Right forelimb (tissue), 1 donor: ENCODE measurements at places on chromosomes 3 and 15.

DNA sequence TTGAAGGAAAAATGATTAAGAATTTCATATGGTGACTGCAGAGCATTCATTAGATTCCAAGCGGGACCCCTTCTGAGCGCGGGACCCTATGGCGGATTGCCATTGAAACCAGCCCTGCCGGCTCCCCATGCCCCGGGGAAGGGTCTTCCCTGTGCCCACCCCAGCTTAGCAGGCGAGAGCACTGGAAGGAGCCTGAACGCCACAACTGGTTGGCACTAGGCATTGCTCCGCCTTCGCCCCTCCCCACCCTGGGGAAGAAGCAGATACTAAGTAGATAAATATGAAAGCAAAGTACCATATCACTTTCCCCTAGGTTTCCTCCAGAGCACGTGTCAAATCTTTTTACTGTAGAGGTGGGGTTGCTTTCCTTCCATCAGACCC is 70.7 kb downstream of the CYP19A1 start:
- no peak for DNase-seq

DNA sequence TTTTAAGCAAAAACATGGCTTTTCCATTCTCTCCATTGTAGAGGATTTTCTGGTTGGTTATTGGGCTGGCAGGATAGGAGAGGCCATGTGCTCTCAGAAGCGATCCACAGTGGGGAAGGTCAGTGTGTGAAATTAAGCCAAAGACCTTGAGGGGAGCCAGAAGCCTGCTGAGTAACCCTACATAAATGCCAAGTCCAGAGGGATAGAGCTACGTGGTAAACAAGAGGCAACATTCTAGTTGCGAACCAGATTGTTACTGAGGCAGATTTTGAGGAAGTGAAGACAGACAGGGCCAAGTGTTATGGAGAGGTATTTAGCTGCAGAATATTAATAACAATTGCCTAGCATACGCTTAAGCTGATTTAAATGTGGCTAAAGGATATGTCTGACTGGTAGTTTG is 592.8 kb upstream of the GBE1 start:
- DNase-seq: no peak

DNA sequence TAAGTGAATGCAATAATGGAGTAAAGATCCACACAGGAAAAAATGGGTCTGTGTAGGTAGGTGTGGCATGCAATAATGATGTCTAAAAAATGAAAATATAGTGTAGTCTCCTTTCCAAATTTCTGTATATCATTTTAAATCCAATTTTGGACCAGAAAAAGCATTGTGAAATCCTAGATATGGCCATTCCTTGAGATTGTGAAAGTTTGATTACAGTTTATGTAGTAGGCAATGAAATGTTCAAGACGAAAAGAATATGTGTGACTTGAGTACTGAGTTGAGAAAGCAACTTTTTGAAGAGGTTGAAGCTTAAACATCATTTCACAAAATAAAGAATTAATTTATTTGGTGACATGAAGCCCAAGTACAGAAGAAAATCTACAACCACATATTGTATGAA is 698.7 kb downstream of the EPHA3 start:
- DNase-seq: no peak

DNA sequence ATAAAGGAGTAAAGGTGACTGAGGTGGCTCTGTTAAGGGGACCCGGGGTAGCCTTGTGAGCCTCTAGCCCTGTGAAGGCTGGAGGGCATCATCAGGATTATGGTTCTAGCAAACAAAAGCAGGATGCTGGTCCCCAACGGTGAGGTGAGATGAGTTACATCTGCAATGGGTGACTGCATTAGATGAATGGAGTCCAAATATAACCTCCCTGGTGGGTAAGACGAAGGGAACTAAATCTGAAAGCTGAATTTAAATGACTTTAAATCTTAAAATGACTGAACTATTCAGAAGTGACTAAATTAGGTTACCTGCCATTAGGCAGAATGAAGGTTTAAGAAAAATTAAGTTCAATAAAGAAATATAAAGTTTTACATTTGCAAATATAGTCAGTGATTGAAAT is 4.6 kb upstream of the HLTF start:
- no peak for DNase-seq

DNA sequence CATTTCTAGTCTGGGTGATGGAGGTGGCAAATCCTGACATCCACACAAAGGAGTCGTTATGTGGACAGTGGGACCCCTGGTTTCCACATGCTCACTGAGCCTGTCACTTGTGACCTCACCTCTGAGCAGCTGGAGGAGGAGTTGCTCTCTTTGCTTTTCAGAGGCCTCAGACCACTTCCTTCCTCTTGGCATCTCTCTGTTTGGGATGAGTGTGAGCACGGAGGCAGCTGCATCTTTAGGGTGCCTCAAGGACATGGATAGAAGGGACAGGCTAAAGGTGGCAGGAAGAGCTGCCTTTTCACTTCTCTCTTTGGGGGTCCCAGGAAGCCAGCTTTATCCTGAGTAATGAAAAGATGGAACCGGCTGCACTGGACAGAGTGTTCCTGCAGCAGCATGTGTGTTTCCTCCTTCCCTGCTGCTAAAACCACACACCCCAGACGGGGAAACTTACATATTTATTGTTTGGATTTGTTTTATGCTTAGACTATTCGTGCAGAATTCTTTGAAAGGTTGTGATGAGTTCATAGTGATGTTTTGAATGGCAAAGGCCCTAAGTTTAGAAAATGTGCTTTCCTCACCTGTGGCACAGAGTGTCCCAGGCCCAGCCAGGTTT is 31.8 kb downstream of the GPR171 start:
- DNase-seq: no peak

DNA sequence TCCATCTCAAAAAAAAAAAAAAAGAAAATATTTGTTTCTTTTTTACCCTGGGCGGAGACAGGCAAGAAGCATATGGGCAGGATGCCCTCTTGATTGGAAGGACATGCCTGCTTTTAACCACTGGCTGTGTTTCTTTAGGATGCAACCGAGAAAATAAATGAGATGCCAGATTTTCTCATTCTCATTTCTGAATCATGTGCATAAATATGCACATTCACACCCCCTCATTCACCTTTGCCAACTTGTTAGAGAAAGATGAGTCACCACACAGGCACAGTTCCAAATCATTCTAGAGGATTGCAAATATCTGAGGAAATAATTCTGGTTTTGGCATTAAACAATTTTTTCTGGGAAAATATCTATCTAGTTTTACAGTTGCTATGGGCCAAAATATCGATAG is 3.3 kb downstream of the LIPH start:
- no peak for DNase-seq

GRCh38 chr3:151213881-151214280 is 10.9 kb upstream of the GPR171 start:
- no peak for DNase-seq

DNA sequence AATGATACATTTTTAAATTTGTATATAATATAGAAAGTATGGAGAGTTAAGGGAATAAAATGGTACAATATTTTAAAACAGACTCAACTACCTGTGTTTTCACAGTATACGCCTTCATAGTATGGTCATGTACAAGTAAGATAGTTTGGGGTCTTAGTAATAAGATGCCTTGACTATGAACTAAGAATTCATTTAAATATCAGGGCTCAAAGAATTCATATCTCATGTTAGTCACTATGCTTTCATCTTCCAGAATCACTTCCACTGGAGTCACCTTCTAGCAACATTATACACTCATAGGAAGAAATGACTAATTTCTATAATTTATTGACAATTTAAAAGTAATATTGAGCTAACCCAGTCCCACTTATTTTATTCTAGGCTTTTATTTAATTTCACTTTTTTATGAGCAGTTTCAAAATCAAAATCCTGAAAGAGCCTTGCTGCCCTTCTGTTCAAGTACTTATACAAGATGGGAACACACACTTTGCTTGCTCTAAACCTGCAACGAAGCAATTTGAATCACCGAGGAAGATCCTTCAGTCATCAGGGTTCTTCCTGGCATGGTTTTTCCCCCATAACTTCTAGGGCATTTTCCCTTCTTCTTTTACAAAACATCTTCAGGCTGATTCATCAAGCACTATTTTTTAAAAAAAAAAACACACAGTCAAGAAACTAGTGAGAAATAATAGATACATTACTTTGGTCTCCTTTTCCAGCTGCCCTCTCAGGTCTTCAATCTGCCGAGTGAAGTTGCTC is 94.1 kb downstream of the MYH15 start:
- no peak for DNase-seq

DNA sequence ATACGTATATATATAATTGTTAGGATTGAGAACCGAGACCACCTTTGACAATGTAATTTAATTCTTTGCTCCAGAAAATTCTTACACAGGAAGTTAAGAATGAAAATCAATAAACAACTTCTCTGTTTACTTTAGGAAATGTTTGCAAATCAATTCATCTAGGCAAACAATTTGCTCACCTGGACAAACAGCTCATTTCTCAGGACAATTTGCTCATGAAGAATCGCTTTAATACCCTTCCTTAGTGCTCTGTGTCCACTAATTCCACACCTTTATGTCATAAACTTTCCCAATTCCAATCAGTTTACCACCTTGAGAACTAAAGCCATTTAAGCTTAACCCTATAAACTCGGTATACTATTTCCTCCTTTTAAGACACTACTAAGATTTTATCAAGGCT is 292.2 kb downstream of the BCHE start:
- no peak for DNase-seq

DNA sequence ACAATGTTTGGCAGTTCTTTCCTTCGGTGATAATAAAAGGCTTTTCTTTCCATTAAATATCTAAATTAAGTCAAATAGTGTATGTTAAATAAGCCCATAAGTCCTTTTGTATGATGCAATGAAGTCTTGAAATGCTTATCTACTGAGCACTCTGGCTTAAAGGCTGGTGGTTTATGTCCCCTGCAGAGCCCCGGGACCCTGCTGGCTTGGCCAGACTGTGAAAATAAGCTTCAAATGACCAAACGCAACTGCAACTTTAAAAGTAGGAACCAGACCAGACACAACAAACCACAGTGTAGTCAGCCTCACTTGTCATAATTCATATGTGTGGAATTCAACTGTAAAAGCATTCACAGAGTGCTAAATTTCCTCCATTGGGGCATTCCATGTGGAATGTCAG is 72.5 kb downstream of the FOXP1 start:
- no peak for DNase-seq

- no peak for DNase-seq
Measured at GRCh38 chr15:65939901-65940617, 70.8 kb downstream of the RAB11A start.

DNA sequence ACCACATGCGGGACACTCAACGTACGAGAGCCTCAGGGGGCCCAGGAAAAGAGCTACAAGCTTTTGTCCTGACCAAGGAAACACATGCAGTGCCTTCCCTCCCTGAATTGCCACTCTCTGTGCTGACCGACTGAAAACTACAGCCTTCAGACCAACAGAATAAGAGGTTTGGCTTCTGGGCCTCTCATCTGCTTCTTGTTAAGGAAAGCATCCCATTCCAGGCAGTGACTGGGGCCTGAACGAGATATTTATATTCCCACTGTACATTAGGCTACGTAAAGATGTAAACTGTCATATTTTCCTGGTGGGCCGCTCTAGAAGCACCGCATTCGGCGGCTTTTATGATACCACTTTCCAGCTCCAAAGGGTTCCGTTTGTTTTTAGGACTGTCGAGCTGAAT is 208.9 kb upstream of the TPM1 start:
- DNase-seq: peak; percentile 66

GRCh38 chr3:41094351-41094750 is 105.0 kb upstream of the CTNNB1 start:
- no peak for DNase-seq

DNA sequence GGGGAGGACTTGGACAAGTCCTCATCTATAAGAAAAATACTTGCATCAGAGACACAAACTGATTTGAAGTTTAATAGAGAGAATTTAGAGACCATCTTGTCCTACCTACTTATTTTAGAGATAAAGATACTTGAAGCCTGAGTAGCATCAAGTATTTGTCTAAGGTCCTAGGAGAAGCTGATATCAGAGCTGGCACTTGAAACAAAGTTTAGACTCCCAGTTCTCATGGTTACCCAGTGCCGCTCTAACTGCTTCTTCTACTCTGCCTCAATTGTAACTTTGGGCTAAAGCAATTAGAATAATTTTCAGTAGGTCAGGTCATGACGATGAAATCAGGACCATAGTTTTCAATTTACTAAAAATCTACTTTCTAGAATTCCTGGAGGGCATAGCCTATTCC is 123.9 kb upstream of the CADPS start:
- DNase-seq: no peak

DNA sequence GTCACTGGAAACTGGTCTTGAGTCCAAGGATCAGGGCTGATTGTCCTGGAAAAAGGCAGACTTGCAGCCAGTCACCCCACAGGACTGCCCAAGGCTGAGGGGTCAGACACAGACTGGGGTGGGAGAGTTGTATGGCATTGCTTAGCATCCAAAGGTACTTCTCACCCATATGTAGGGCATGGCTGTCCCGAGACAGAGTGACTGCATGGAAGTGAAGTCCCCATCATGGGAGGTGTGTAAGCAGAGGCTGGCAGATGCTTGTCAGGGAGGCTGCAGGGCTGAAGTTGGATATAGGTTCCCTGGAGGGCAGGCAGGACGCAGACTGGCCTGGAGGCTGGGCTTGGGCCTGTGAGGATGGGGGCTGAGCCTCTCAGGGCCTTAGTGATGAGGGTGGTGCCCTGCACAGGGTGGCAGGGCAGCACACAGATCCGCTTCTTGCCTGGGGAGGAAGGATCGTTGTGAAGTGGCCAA is 31.1 kb downstream of the PSTPIP1 start:
- DNase-seq: peak; percentile 36

GRCh38 chr3:18489939-18490338 is 64.8 kb upstream of the SATB1 start:
- DNase-seq: no peak

- no peak for DNase-seq
Measured at GRCh38 chr3:194939949-194940770, 254.5 kb downstream of the FAM43A start.

DNA sequence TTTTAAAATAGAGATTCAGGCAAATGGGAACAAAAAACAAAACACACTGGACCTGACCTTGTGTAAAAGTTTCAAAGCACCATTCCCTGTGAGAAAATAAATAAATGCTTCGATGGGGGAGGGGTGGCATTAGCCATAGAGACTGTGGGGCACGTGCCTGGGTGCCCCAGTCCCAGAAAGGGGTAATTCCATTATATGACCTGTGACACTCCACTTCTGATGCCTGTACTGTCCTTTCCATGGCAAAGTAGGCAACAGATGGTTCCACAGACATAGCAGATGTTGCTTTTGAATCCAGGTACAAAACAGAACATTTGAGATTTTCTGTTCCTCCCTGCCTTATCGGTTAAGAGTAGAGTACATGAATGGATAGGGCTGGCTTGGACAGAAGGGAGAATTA is 3.9 kb downstream of the PHLDB2 start:
- no peak for DNase-seq

DNA sequence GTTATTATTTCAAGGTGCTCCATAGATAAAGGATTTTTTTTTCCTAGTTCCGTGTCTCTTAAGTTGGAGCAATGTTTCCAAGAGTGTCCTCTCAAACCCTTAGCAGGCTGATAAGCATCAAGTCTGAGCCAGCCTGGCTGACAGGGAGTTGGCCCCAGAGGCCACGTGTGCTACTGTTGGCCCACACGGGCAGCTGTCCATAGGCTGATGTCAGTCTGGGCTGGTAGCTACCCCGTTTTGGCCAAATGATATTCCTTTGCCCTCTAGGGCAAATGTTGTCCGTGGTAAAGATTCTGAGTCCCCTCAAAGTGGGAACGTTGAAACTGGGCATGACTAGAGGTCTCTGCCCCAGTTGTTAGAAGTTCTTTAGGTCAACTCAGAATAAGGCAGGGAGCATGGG is 99.4 kb downstream of the FLNB start:
- no peak for DNase-seq

GRCh38 chr3:153848702-153849101 is 272.5 kb upstream of the ARHGEF26 start:
- DNase-seq: no peak

- no peak for DNase-seq
Measured at GRCh38 chr3:71191031-71191482, 392.5 kb downstream of the FOXP1 start.

- peak; percentile 55 for DNase-seq
Measured at GRCh38 chr15:45454814-45455213, 67.7 kb downstream of the SLC30A4 start.
